ENCODE measurements at places on chromosomes 5 and 9.

DNA sequence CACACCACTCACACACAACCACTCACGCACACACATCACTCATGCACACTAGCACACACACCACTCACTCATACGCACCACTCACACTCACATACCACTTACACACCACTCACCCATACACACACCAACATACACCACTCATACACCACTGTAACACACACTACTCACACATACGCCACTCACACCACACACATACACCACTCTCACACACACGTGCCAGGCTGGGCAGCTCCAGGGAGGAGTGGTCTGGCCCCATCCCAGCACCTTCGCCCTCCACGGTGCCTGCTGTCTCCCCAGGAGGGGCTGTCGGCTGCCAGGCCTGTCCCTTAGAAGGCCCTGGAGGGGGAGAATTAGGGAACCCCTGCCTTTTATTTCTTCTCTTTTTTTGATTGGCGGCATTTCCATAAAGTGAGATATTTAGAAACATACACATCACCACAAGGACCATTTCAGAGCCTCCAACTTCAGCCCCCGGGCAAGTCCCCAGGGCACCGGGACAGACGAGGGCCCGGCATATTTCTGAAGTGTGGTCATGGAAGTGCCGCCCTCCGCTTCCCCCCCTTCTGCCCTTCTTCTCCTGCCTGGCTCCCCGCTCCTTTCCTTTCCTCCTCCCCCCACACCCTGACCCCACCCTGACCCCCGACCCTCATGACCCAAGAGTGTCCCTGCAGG is 6.3 kb upstream of the ASB6 start:
- DNase-seq: no peak

DNA sequence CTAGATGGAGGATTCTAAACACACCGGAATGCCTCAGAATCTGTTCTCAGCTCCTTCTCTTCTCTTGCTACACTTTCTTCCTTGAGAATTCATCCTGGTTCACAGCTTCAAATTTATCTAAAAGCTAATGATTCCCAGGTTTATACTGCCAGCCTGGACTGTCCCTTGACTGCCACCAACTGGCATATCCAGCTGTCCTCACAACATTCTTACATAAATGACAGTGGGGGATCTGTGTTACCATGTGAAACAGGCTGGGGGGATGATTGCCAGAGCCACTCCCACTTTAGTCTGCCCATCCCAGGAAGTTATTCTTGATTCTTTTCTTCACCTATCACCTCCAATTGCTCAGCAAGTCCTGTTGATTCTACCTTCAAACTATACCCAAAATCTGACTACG is 27.2 kb upstream of the ZFR start:
- DNase-seq: no peak

GRCh38 chr9:137785704-137786161 is 91.8 kb upstream of the CACNA1B start:
- DNase-seq: no peak

- DNase-seq: peak; percentile 9
Observed at GRCh38 chr9:757246-757881, 84.1 kb upstream of the DMRT1 start.

DNA sequence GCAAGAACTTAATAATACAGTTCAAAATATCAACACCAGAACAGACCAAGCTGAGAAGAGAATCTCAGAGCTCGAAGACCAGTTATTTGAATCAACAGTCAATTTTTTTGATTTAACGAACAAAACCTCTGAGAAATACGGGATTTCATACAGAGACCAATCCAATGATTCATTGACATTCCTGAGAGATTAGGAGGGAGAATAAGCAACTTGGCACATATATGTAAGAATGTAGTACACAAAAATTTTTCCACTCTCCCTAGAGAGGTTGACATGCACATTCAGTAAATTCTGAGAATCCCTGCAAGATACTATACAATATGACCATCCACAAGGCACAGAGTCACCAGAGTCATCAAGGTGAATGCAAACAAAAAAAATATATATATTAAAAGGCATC is 1577.3 kb upstream of the C9orf72 start:
- DNase-seq: no peak

GRCh38 chr5:167533814-167534795 is 757.3 kb upstream of the WWC1 start:
- no peak for DNase-seq

- DNase-seq: peak; percentile 49
Observed at GRCh38 chr9:133792721-133793470, 54.7 kb upstream of the SARDH start.

- no peak for DNase-seq
Observed at GRCh38 chr5:176184608-176185132, 53.6 kb upstream of the SIMC1 start.

GRCh38 chr5:113213551-113214425 is 221.0 kb downstream of the TSSK1B start:
- no peak for DNase-seq

- DNase-seq: no peak
Observed at GRCh38 chr5:119071561-119071995, 691 bp downstream of the DMXL1 start.

DNA sequence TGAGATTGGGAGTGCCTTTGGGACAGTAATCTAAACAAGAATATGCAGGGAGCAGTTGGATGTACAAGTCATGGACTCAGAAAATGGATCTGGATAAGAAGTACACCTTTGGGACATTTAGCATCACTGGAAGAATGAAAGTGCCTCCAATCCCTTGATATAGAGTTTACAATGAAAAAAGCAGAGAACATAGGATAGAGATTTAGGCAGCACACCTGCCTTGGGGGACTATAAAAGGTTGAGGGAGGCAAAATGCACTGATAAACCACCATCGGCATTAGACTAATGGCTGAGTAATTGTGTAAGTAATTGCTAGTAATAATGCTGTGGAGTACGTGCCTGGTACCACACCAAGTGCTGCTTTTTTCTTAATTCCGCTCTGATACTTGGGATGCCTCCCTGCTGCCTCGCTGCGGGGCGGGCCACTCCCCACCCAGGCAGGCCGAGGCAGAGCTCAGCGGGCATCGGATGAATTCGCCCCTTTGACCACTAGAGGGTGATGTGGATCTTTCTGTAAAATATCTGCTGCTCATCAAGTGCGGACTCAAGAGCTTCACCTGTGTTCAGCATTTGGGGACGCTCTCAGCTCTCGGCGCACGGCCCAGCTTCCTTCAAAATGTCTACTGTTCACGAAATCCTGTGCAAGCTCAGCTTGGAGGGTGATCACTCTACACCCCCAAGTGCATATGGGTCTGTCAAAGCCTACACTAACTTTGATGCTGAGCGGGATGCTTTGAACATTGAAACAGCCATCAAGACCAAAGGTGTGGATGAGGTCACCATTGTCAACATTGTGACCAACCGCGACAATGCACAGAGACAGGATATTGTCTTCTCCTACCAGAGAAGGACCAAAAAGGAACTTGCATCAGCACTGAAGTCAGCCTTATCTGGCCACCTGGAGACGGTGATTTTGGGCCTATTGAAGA is 99.9 kb downstream of the ANKRD18B start:
- peak; percentile 77 for DNase-seq

- DNase-seq: no peak
Observed at GRCh38 chr9:73847536-73847935, 649.6 kb upstream of the RORB start.
